Suppressor macrophage treated with lipopolysaccharide for 1 hour (primary cell): ENCODE measurements at places on chromosomes 6 and 20.
A peak's percentile ranks its signal among the peaks of the same experiment; 100 is the strongest.

GRCh38 chr6:162050579-162050978 is 677.0 kb downstream of the PRKN start:
- DNase-seq, result no peak

DNA sequence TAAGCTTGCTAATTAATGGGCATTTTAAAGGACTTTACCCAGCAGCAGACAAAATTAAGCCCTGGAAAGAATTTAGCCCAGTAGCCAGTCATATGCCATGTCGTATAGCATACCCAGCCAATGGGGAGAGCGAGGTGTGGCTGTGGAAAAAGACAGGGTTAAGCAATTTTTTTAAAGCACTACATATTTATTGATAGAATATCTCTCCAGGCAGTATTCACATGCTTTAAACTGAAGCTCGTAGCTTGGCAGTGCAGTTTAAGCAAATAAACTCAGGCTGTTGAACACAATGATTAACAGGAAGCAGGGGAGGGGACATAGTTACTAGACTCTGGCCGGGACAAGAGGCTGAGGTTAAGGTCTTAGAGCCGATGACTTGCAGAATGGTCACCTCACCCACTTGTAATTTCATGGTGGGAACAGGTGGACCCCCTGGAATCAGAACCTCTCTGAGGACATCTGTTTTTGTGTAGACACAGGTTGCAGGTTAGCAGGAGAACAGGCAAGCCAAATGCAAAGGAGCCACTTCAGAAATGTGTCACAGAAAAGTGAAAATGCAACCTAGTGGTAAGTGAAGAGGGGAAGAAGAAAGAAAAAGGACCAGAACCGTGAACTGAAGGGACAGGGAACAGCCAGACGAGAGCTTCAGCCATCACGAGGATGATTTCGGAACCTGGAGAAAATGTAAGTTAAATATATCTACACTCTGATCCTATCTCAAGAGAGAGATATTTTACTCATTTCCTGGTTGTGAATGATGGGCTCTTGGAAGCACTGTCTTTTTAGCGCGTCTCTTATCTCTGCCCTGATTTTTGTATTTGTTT is 7.2 kb downstream of the GCNT2 start:
- peak; percentile 65 for DNase-seq

DNA sequence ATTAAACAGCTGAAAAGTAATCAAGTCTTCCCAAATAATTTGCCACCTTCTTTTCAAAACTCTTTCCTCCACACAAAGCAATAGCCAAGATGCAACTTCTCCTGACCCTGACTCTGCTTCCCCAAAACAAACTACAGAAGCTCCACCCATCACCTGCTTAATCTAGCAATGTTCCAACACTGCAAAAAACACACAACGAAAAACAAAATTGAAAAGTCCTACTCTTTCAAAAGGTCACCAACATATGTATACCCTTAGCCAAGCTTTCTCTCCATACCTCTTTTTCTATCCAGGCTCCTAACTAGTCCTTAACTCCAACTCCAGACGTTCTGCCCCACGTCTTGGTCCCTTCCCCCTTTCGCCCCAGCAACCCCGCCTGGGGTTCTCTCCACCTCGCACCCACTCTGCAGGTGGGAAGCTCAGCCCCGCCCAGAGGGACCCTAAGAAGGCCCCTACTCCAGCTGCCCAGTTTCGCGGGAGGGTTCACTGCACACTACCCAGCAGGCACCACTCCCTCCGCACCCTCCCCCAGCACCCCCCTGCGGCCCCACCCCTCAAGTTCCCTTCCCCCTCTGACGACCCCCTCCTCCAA is 717 bp downstream of the CSNK2A1 start:
- peak; percentile 59 for DNase-seq

GRCh38 chr6:127446356-127446755 is 12.8 kb downstream of the KIAA0408 start:
- DNase-seq, result no peak

GRCh38 chr20:1720226-1720625 is 62.6 kb upstream of the SIRPG start:
- no peak for DNase-seq

DNA sequence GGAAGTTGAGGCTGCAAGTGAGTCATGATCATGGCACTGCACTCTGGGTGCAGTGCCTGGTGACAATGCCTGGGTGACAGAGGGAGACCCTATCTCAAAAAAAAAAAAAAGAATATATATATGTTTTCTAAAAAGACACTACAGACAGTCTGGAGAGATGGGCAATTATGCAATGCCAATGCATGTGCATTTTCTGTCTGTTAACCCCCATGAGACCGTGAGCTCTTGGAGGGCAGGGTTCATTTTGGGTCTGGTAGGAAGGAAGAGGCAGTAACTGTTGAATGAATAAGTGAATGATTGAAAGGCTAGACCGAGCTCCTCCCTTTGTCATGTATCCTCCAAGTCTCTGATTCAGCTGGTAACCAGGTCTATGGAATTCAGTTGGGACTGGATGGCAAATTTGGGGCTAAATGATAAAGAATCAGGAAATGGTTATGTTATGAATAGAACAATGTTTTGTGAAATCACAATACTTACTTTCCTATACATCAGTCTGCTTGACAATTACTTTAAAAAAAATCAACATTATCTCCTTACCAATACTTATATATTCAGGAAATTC is 5.6 kb upstream of the BLCAP start:
- DNase-seq, result no peak

DNA sequence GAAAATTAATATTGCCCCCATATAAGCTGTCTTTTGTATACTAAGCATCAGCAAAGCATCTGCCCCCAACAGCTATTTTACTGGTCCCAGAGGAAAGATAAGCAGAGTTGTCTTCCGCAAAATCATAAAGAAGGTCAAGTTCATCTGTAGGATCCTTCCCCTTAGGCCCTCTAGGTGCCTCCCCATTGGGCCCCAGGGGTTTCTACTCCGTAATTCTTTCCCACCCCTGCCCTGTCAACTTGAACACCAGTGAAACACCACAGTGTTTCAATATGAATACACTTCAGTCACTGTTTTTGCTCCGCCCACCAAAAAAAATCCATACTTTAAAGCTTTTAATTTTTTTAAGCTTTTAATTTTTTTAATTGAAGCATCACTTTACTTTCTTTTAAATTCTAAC is 159.2 kb downstream of the ATXN1 start:
- DNase-seq, result no peak

DNA sequence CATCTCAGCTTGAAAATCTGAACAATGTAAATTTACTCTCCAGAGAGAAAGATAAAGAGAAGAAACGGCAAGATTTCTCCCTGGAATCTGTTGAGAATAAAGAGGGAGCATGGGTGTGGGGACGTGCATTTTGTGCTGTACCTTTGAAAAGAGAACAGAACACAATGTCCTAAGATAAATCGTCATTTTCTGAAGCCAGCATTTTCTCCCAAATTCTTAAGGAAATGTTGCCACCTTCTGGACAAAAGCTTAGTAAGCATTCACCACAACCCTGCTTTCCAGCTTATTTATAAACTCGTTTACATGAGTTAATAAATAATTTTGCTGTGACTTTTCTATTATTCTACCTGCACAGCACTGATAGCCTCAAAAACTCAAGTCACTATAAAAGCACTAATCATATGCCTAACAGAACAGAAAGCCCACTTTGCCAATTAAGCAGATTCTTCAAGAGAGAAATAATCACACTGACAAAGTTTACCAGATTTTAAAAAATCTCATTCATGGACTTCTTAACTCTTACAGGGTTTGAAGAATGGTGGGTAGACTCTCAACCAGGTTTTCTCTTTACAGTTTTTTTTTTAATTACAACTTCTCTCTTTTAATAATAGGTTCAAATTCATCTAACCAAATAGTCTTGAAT is 155.8 kb downstream of the MBOAT1 start:
- DNase-seq, result peak; percentile 30
